ENCODE measurements at places on chromosomes 1 and 21.
A peak's percentile ranks its signal among the peaks of the same experiment; 100 is the strongest.

DNA sequence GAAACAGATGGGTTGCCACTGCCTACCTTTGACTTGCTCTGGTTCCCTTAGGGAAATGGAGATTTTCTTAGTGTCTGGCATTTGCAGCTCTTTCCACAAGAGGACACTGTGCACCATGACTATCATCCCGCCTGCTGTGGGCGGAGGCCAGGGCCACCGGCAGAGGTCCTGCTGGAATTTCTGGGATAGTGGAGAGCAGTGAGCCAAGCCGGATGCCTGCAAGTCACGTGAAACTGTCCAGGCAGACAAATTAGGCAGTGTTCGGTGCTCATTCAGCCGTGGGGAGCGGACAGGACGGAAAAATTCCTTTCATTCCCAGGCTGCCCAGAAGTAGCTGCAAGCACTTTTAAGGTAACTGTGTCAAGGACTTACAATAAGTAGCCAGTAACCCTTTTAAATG is 43.4 kb downstream of the IGSF5 start:
- peak; percentile 45 for DNase-seq

DNA sequence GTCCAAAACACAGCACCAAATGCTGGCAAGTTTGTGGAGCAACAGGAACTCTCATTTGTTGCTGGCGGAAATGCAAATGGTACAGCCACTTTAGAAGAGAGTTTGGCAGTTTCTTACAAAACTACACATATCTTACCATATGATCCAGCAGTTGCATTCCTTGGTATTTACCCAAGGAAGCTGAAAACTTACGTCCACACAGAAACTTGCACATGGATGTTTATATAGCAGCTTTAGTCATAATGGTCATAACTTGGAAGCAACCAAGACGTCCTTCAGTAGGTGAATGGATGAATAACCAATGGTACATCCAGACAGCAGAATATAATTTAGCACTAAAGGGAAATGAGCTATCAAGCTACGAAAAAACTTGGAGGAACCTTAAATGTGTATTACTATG is 66.4 kb downstream of the MARK1 start:
- DNase-seq, result no peak

GRCh38 chr1:25178917-25179561 is 53.3 kb downstream of the SYF2 start:
- no peak for DNase-seq

GRCh38 chr1:167659450-167659849 is 29.4 kb downstream of the RCSD1 start:
- no peak for DNase-seq

GRCh38 chr1:119531606-119532323 is 24.8 kb downstream of the HSD3B1 start:
- no peak for DNase-seq

DNA sequence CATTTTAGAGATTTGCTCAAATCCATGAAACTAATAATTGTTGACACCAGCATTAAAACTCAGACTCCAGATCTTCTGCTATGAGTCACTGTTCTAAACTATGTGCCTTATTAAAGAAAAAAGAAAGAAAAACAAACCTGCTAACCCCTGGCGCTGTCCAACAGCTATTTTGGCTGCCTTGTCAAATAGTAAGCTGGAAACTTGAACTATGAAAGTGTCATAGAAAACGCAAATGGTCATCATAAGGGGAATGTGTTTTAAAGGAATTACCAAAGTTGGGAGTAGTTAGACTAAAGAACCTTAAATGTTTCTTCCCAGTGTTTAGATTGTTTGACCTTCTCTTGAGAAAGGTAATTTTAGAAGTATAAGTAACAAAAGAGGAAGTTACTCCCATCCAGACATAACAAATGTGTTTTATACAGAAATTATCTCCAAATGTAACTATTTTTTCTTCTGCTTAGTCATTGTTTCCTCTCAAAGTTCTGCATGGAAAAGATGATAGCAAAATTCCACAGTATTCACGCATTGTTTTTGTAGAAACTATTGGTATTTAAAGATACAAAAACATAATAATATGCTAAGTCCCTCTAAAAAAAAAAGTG is 272.4 kb downstream of the TPR start:
- DNase-seq, result no peak

DNA sequence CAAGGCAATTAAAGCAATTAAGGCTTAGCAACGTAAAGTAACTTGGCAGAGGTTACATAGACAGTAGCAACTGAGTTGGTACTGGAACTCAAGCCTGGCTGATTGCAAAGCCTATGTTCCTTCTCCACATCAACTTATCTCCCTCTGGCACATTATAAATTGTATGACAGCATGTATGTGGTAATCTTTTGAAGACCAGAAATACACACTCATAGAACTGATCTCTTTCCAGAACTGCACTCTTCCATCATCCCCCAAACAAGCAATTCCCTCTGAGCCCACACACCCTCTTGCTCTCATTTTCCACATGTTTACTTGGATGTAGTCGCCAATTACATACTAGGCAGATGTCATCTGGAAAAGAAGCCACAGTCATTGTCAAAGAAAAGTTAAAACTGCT is 502.2 kb downstream of the PLPP3 start:
- DNase-seq, result no peak

- DNase-seq, result no peak
These were observed 43.7 kb downstream of the ADAMTS1 start for GRCh38 chr21:26801498-26801897.

- DNase-seq, result no peak
These were observed 14.2 kb upstream of the VN1R5 start for GRCh38 chr1:247241691-247242090.

- no peak for DNase-seq
These were observed 3.5 kb upstream of the CD244 start for GRCh38 chr1:160866001-160866694.

GRCh38 chr1:100065183-100065968 is 67.4 kb downstream of the SASS6 start:
- DNase-seq, result no peak

DNA sequence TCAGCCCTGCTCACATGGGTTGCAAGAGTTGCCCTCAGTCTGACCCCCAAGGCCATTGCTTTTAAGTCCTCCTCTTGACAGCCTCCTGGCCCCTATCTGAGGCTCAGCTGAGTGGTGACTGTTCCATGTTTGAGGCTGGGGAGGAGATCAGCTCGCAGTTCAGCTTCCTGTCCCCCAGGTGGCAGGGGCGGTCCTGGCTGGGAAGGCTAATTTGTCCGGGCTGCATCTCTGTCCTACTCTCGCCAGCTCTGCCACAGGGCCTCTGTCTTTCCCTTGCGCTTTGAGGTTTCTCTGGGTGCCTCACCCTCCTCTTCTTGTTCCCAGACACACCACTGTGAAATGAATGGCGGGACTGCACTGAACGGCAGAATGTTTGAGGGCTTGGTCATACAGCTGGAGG is 157.3 kb downstream of the KCNJ6 start:
- no peak for DNase-seq

GRCh38 chr1:21121764-21122471 is 54.8 kb downstream of the EIF4G3 start:
- DNase-seq, result no peak

DNA sequence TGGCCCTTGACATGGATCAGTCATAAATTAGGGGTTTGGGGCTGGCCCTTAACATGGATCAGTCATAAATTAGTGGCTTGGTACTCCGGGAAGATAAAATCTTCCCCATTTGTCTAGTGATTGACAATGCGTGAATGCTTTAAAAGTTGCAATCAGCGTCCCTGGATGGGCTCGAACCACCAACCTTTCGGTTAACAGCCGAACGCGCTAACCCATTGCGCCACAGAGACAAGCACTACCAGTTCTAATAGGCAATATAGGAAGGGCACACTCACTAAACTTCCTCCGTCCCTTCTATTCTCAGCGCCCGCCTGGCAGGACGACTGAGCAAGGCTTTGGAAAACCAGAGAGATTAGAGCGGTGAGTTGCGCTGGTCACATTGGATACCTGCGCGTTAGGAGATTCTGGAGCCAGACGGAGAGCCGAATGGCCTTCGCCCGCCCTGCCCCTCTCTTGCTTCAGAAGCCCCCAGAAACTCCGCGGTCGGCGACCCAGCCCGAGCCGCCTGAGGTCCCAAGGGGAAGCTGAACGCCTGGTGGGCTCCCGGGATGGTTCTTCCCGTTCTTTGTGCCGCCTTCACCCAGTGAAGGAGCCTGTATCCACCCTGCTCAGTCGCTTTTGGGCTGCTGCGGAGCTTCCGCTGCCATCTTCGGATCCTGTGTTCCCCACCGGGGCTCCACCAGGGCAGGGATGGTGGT is 235.9 kb downstream of the FAM72C start:
- peak; percentile 85 for DNase-seq

DNA sequence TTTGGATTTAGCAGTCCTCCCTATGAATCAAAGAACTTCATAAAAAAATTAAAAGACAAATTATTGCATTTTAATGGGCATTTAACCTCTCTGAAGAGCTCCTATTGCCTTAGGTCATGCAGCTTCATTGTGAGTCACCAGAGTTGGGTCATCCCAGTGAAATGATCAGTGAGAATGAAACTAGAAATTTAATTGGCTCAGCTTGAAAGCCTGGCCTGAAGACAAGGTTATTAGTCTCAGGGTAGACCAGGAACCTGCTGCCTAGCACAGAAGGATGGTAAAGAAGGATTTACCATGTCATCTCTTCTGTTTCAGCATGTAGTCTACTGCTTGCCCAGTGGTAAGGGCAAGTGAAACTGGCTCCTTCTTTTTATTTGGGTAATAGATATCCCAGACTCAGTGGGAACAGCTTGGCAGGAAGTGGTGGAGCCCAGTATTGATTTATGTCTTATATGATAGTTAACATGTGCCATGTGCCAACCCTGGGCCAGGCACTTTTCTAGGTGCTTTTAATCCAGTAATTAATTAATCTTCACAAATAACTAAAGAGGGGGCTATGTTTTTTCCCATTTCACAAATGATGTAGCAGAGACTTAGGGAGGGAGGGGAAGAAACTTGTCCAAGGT is 23.6 kb downstream of the LAMC2 start:
- peak; percentile 13 for DNase-seq

DNA sequence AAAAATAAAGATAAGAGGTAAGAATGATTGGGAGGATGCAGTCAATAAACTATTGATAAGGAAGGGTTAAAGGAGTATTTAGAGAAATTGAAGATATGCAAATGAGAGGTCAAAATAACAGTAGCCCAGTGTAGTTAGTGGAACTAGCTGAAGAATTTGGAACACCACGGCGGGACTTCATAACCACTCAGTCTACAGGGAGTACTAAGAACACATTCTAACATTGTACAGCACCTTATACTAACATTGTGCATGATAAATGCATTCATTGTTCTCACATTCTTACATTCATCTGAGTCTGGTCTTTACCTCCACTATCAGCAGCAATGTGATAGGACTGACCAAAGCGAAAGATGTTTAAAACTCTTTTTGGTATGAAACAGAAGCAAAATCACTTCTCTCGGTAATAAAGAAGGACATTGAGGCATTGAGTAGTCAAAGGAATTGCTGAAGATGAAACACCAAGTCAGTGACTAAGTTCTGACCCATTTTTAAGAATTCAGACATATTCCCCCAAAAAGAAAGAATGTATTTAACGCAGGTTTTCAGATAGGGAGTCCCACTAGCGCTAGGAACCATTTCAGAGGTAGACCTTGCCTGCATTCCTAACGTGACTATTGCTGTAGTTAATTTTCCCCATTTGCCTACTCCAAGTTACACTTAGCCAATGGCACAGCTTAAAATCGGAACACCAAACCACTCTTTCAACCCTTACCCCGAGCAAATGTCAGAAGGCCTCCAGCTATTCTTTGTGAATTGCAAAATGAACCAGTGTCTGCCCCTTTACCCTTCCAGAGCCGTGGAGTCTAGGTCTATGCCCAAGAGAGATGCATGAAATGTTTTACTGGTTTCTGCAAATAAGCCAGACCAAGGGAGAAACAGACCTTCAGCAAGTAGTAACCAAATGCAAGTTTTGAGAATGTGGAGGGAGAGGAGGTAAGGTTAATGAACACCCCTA is 108.8 kb upstream of the IRF2BP2 start:
- no peak for DNase-seq

DNA sequence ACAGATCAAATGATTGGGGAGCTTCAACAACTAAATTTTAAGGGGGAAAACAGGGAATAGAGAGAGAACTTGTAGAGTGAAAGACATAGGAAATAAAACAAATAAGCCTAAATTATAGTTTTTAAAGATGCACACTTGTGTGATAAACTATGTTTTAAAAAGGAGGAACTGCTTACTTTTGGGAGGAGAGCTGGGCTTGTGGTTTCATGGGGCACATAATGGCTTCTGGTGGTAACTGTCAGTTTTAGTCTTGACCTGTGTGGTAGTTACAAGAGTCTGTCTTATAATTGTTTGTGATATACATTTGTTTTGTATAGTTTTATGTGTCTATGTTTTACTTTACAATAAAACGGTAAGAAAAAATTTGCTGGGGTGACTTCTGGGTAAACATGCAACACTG is 165.3 kb downstream of the COL24A1 start:
- DNase-seq, result no peak

DNA sequence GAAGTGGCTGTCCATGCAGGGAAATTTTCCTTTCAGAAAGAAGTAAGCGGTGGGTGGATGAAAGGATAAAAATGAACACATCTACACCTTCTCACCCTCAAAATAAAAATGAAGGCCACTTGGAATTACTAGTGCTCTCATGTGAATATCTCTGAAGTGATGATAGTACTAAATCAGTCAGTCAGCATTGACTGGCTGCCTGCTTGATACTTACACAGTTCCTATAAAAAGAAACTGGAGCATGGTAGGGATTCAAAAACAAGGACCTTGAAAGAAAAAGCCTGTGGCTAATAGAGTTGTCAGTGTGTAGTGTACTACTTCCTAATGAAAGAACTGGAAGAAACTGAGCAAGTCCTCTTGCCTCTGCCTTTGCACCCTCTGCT is 239.7 kb downstream of the HLX start:
- DNase-seq, result no peak

DNA sequence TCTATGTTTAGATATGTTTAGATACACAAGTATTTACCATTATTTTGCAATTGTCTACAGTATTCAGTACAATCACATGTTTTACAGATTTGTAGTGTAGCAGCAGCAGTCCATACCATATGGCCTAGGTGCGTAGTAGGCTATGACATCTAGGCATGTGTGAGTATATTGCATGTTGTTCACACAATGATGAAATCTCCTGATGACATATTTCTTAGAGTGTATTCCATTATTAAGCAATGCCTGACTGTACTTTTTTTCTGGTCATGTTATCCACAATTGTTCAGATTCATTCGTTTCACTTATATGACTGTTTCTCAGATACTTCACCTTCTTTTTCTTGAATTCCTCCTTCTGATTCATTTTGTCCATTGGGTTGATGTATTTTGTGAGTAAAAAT is 9.9 kb upstream of the BACE2 start:
- no peak for DNase-seq

GRCh38 chr1:52127181-52128180 is 14.4 kb upstream of the ZFYVE9 start:
- DNase-seq, result peak; percentile 79

DNA sequence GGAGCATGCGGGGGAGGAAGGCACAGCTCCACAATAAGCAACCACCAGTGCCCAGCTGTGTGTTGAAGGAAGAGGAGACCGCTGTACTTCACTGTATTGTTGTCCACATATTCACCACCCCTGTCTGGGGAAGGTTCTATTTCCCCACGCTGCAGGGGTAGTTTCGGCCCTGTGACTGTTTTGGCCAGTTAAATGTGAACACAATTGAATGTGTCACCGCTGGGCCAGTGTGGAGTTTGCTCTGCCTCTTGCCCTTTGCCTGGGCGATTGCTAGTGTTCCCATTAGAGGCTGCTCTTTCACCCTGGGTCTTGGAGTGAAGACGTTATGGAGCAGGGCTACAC is 32.6 kb downstream of the UBE4B start:
- peak; percentile 36 for DNase-seq

- no peak for DNase-seq
These were observed 4.3 kb upstream of the BSND start for GRCh38 chr1:54994355-54994990.

All from cerebellar cortex (tissue), 1 donor.